ENCODE measurements at places on chromosomes 1 and 21.

DNA sequence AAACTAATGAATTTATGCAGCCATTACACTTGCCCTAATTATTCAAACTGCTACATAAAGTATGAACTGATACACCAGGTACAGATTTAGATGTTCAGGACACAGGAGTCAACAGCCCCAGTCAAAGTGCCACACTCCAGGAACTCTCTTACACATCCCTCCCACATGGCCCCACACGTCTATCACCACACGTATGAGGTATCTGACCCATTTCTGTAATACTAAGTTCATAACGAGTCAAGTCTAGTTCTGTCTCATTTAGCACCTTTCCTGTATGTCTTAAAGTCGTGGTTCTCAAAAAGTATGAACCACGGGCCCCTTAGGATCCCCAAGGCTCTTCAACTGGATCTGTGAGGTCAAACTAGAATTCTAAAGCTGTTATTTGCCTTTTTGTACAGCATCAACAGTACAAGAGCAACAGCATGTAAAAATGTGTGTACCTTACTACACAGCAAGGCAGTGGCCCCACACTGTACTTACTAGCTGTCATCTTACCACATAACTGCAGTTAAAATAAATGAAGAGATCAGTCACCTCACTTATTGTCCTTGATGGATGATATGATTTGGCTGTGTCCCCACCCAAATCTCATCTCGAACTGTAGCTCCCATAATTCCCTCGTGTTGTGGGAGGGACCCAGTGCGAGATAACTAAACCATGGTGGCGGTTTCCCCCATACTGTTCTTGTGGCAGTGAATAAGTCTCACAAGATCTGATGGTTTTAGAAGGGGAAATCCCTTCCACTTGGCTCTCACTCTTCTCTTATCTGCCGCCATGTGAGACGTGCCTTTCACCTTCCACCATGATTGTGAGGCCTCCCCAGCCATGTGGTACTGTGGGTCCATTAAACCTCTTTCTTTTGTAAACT lies 42.6 kb downstream of the SIPA1L2 start:
- no peak for DNase-seq

- DNase-seq: no peak
Observed at GRCh38 chr1:41246568-41246967, 4.5 kb upstream of the SCMH1 start.

DNA sequence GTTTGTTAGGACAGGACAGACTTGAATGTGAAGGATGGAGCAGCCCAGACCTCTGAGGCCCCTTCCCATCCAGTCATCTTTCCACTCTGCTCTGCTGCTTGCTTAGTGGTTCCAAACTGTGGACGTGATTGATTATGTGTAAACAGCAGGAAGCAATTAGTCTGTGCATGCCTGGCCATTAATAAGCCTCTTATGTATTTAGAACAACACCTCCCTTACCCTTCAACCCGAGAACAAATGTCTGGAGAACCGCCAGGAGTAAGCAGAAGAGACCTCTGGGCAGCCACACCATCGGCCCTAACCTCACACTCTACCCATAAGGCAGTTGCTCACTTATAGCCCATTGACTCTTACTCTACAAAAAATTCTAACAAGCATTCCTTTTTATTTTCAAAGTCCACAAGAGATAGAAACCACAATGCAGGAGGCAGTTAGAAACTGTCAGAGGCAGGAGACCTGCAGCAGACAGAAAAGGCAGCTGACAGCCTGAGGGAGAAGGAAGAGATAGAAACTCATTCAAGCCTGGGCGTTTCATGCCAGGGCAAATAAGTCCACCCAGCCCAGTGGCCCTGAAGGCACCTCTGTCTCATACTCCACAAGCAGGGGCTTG lies 5.8 kb upstream of the EPHA8 start:
- no peak for DNase-seq

DNA sequence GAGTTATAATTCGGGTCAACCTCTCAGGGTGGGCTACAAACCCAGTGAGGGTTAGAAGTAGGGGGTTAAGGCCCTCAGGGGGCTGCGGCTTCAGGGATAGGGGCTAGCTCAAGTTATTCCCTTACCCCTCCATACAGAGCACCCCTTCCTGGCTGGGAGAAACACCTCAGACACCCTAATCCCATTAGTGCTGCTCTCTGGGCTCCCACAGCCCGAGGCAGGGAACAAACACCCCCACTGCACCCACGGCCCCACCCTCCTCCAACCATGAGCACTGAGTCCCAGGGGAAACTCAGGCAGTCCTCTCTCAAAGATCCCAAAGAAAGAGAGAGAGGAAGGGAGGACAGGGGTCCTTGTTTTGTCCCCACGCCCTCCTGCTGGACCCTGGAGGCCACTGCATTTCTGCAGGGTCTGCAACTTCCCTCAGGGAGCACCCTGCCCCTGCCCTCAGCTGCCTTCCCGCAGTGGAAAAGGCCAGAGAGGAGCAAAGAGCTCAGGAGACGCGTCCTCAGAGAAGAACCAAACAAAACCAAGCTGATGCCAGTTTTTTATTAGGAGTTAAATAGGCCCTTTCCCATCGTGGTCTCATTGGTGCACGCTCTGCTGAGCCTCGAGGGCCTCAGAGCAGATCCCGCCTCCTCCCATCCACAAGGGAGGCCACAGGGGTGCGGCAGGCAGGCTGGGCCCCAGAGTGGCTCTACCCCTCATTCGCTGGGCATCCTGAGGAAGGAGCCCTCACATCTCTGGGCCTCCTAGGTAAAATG lies 1.4 kb upstream of the S100A4 start:
- no peak for DNase-seq

DNA sequence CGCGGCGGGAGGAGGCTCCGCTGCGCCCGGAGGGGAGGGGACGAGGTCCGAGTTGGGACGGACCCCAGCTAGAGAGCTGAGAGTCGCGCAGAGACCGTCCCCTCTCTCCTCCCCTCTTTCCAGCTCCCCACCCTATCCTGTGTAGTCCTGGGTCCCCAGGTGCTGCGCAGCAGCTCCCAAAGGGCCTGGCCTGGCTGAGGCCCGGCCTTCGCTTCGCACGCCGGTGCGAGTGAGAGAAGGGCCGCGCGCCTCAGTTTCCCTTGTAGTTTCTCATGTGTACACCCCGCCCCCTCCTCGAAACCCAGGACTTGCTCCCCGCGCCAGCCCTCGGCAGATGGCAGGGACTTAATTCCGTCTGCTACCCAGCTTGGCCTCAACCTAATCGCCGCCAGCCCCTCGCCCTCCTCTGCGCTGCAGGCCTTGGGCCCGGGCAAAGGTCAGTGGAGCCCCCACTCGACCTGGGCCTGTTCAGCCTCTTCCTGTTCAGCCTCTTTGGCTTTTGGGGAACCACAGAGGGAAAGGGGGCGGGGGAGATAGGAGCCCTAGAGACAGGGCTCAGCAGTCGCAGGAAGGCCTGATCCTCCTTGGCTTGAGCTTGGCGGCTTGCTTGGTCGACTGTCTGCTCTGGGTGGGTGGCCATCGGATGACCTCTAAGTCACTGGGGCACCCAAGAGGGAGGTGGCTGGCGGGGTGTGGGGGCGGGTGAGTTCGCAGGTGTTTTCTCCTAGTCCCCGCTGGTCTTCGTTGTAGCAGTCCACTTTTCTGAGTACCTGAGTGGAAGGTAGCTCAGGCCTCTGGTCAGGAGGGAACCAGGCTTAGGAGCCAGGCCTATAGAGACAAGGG lies 1.0 kb downstream of the ZNF687 start:
- DNase-seq: peak; percentile 14

GRCh38 chr1:178784131-178784536 lies 59.1 kb downstream of the RALGPS2 start:
- no peak for DNase-seq

DNA sequence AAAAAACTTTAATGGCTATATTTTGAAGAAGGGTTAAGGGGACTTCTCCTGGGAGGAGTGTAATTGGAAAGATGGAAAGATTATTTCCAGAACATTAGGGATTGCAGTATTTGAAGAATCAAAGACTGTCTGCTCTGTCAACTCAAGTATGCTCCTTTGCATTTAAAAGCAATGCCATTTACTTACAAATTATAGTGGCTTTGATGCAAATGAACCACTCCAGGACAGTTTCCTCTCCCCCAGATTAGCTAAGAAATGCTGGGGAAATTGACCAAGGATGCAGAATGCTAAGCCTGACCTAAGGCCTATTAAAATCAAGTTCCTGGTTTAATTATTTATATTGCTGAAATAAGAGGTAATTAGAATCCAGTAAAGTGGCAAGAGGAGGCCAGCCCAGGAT lies 110.5 kb upstream of the CAMK1G start:
- no peak for DNase-seq

- no peak for DNase-seq
Observed at GRCh38 chr1:193131266-193131860, 9.5 kb downstream of the CDC73 start.

- no peak for DNase-seq
Observed at GRCh38 chr1:54160351-54160750, 7.6 kb upstream of the CDCP2 start.

DNA sequence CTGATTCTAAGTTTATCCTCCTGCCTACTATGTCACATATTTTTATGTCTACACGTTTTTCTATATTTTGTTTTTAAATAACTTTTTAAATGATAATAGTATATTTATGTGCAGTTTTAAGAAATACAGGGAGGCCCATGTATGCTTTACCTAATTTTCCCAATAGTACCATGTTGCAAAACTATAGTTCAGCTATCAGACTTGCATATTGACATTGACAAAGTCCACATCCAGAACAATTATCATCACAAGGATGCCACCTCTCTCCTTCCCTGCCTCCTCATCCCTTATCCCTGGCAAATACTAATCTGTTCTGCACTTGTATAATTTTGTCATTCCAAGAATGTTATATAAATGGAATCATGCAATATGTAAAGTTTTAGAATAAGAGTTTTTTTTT lies 90.9 kb downstream of the CRB1 start:
- DNase-seq: no peak

DNA sequence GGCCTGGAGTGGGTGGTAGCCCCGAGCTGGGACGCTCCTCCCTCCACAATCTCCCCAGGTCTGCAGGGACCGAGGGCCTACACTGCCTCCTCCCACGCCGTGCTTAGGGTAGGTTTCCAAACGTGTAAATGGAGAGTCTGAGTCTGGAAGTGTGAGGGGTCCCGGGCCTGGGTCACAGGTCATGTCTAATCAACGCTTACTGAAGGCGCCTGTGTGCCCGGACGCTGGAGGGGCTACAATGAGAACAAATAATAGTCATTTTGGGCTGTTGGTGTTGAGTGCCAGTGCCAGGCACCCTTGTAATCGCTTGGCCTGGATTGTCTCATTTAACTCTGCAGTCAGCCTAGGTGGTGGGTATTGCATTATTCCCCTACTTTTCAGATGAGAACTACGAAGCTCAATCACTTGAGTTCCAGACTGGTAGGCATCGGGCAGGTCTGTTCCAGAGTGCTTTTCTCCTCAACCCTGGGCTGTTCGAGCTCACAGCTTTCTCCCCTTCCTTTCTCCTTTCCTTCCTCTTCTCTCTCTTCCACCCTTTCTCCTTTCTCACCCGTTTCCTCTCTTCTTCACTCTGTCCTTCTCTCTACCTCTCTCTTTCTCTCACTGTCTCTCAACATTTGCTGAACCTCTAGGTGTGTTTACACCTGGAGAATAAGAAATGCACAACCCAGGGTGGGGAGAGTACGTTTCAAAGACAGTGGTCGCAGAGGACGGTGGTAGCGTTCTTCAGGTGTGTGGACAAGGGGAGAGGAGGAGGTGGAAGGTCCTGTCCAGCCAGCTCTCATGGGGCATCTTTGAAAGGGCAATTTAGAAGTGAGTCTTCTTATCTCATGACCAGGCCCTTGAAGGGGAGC lies 883 bp downstream of the SLC66A1 start:
- DNase-seq: peak; percentile 20

DNA sequence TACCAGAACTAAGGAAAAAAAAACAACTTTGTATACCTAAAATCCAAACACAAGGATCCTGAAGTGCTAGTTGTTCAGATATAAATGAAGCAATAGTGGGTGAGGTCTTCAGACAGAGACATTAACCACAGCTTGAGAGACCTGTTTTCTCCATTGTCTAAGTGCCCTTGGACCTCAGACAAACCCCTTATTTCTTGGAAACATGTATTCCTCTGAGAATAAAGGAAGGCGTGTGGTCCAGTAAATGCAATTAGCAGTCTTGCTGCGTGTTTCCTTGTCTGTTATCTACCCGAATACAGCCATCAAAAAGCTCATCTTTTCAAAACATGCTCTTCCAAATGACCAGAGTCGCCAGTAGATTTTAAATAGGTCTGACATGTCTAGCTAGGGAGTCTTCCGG lies 291.1 kb upstream of the NFIA start:
- no peak for DNase-seq

GRCh38 chr1:79585801-79586200 lies 579.3 kb upstream of the ADGRL4 start:
- DNase-seq: no peak

GRCh38 chr1:6859415-6860343 lies 74.4 kb downstream of the CAMTA1 start:
- no peak for DNase-seq

DNA sequence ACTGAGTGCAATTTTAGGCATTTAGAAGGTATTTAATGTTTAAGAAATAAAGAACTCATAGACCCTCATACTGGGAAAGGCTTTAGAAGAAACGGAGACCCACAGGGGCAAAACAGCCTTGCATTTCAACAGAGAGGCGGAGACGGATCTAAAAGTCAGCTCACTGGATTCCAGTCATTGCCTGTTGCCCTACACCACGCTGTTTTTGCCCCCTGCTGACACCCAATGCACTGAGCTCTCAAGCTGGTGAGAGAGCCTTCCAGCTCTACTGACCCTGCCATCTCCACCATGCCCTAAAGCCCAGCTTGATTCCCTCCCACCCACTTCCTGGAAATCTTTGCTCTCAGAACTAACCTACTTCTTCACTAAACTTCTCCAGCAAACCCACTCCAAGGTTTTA lies 7.2 kb upstream of the TRAF3IP3 start:
- no peak for DNase-seq

- no peak for DNase-seq
Observed at GRCh38 chr21:27570306-27570868, 603.5 kb upstream of the ADAMTS5 start.

- DNase-seq: no peak
Observed at GRCh38 chr1:26794391-26794790, 6.6 kb downstream of the PIGV start.

DNA sequence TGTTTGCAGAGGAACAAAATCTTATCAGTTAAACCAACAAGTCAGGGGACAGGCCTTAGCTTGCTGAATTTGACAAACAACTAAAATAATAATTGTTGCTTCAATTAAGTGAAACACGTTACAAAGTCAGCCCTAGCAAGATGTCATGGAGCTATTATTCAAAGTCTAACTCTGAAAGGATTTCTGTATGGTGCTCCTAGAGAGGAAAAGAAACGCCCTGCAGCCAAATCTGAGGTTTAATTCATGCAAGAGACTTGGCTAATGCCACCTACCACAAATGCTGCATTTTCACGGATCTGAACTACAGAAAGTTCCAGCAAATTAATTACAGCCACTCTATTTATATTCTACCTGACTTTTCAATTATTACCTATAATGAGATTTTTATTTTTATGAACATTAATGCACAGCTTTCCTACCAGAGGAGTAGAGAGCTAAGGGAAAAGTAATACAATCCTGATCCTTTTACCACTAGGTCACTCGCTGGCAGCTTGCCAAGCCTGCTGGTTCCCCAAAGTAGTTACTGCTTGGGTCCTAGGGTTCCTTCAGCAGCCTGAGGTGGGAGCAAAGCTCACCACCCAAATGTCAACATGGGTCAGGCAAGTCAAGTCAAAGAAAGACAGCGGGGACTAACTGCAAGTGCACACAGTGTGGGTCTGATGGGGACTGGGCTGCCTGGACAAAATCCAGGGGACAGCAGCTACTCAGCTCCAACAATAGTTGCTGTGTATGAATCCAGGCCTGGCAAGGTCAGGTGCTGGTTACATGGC lies 8.5 kb downstream of the COLGALT2 start:
- no peak for DNase-seq
